Upper lobe of left lung (tissue), 6 donors: ENCODE measurements at places on chromosomes 6 and 20. TPM values are rescaled to one million over a fixed set of nuclear protein-coding genes. Genes with fewer than 3 reads are reported as not detected.

Gene DDX43
- 0.92 TPM for total RNA-seq

Gene HLA-DRB1
- total RNA-seq = 357 TPM

Gene GGTLC1
- 86.2 TPM for total RNA-seq

GRCh38 chr20:25399037-25399430 is 8.4 kb upstream of the ABHD12 start:
- DNase-seq = no peak

DNA sequence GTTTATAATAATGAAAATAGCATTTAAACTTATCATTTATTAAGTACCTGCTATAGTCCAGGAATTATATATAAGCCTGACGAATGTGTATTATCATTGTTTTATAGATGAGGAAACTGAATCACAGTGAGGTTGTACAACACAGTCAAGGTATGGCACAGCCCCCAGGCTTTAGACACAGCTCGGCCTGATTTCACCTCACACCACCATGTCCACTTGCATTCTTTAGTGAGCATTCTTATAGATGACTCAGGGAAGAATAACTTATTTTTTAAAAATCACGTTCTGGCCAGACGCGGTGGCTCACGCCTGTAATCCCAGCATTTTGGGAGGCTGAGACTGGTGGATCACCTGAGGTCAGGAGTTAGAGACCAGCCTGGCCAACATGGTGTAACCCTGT is 289.0 kb downstream of the SYNE1 start:
- DNase-seq = no peak

DNA sequence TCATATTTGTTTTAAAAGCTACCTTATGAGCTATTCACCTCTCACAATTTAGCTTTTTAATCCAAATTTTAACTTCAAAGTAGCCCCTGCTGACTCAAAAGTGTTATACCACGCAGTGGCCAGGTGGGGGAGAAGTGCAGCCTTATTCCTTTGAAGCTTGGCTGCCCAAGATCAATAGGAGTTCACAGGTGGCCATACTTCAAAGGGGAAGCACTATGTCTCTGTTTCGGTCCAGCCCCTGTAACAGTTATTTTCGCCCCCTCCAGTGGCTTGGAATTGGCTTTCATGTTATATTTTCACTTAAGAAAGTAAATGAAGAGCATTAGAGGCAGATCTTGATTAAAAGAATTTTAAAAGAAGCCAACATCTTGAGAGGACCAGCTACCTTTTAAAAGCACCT is 608.4 kb downstream of the EPHA7 start:
- no peak for DNase-seq
